A549 treated with dexamethasone at 1 μM for 4 hours (cell line): ENCODE measurements at places on chromosomes 4 and X. TPM values are rescaled to one million over a fixed set of nuclear protein-coding genes. Genes with fewer than 3 reads are reported as not detected.

Gene GLUD2
- 1.8 to 2.4 TPM (median 2.0 TPM) in 5 replicates for total RNA-seq

Gene CYSLTR1
- not detected in 5 replicates for total RNA-seq

Gene ADGRG4
- total RNA-seq = not detected in 5 replicates

Gene GJB1
- 0.05 to 0.08 TPM (median 0.06 TPM) in 3 of 5 replicates, not detected in the others for total RNA-seq

Gene ANOS1
- 0.02 to 0.07 TPM (median 0.06 TPM) in 5 replicates for total RNA-seq

Gene USP51
- 0.46 to 0.67 TPM (median 0.54 TPM) in 5 replicates for total RNA-seq

Gene POU4F2
- total RNA-seq = not detected in 5 replicates

Gene FAM199X
- 14.3 to 21.7 TPM (median 19.4 TPM) in 5 replicates for total RNA-seq

Gene FGFRL1
- total RNA-seq = 12.2 to 22.0 TPM (median 21.3 TPM) in 5 replicates

Gene FAM114A1
- total RNA-seq = 23.2 to 39.7 TPM (median 37.5 TPM) in 5 replicates

Gene PRRG3
- total RNA-seq = not detected in 5 replicates

Gene PITX2
- total RNA-seq = 0.46 to 0.91 TPM (median 0.75 TPM) in 5 replicates

Gene KCNE5
- total RNA-seq = 0.13 to 0.15 TPM (median 0.13 TPM) in 3 of 5 replicates, not detected in the others

Gene IRS4
- total RNA-seq = 0.01 to 0.02 TPM in 2 of 5 replicates, not detected in the others

Gene MTMR8
- total RNA-seq = 0.45 to 0.64 TPM (median 0.51 TPM) in 5 replicates

Gene CLNK
- not detected in 5 replicates for total RNA-seq

Gene CCNB3
- total RNA-seq = 0.37 to 0.95 TPM (median 0.69 TPM) in 5 replicates

Gene SHISA3
- 0.03 to 0.06 TPM in 2 of 5 replicates, not detected in the others for total RNA-seq

Gene C4orf51
- not detected in 5 replicates for total RNA-seq

Gene DCX
- not detected in 5 replicates for total RNA-seq

Gene PPP2R2C
- total RNA-seq = 26.5 to 43.3 TPM (median 41.1 TPM) in 5 replicates

Gene ESX1
- 0.06 to 0.19 TPM (median 0.07 TPM) in 4 of 5 replicates, not detected in the other for total RNA-seq

Gene CT55
- not detected in 5 replicates for total RNA-seq

Gene ADAD1
- total RNA-seq = not detected in 5 replicates

Gene HSPA4L
- 6.2 to 7.8 TPM (median 7.3 TPM) in 5 replicates for total RNA-seq

Gene UGT2A1
- not detected in 5 replicates for total RNA-seq

Gene PACRGL
- total RNA-seq = 10.1 to 13.9 TPM (median 12.7 TPM) in 5 replicates

Gene LRIT3
- 0.03 to 0.06 TPM (median 0.04 TPM) in 4 of 5 replicates, not detected in the other for total RNA-seq

Gene MOB1B
- total RNA-seq = 4.8 to 8.5 TPM (median 7.0 TPM) in 5 replicates

Gene ZC4H2
- total RNA-seq = 1.5 to 2.1 TPM (median 1.7 TPM) in 5 replicates

Gene RAB39B
- total RNA-seq = 0.71 to 1.0 TPM (median 0.80 TPM) in 5 replicates

Gene HPSE
- 1.2 to 1.7 TPM (median 1.4 TPM) in 5 replicates for total RNA-seq

Gene NPNT
- 0.33 to 0.86 TPM (median 0.45 TPM) in 5 replicates for total RNA-seq

Gene SPATA4
- 0.14 to 0.32 TPM (median 0.21 TPM) in 5 replicates for total RNA-seq

Gene SOWAHB
- total RNA-seq = 0.02 to 0.06 TPM (median 0.04 TPM) in 4 of 5 replicates, not detected in the other

Gene FGB
- total RNA-seq = 17.5 to 27.3 TPM (median 22.1 TPM) in 5 replicates

Gene G3BP2
- 76.1 to 100 TPM (median 90.0 TPM) in 5 replicates for total RNA-seq

Gene PSAPL1
- total RNA-seq = 0.29 to 0.51 TPM (median 0.36 TPM) in 5 replicates

Gene ADH1A
- total RNA-seq = not detected in 5 replicates

Gene SSX4
- not detected in 5 replicates for total RNA-seq
